Tibial artery (tissue), 4 donors: ENCODE measurements at places on chromosomes 7 and 10.
A peak's percentile ranks its signal among the peaks of the same experiment; 100 is the strongest.

DNA sequence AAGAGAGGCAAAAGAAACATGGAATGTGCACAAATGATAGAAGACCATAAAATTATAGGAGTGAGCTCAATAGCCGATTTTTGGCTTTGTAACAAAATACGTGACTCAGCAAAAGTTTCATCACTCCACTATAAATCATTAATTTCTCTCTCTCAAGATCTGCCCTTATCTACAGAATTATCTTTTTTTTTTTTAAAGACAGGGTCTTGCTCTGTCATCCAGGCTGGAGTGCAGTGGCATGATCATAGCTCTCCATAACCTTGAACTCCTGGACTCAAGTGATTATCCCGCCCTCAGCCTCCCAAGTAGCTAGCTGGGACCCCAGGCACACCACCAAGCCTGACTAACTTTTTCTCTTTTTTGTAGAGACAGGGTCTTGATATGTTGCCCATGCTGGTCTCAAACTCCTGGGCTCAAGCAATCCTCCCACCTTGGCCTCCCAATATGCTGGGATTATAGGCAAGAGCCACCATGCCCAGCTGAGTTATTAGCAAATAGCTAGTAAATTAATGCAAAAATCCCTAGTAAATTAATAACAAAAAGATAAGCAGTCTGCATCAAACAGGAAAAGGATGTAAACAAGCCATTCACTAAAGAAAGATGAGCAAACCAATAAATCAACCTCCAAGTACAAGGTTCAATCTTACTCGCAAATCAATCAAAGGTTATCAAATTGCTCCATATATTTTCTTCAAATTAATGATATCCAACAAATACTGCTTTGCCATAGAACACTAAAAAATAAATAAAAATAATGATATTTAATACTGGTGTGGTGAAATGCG, 450.7 kb downstream of the PARD3 start:
- DNase-seq = no peak

DNA sequence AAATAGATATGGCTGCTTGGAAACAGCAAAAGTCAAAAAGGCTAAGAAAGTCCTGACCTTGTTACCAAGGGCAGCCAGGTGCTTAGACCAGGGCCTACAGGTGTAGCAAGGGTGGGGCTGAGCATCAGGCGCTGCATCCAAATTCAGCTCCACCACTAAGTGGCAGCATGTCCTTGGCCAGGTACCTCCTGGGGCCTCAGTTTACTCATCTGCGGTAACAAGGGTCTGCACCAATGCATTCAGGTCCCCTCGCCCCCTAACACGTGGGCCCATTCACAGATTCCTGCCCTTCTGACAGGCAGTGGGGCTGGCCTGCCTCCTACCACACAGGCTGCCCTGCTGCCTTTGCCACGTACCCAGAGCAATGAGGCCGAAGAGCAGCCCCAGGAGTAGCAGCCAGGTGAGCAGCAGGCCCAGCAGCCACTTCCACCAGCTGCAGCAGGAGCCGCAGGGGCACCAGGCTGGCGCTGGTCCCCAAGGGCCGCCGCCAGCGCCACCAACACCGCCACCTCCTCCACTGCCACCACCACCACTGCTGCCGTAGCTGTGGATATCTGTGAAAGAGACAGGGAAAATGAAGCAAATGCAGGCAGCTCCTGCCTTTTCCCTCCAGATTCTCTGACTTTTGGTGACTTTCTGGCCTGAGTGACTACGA, 28.9 kb downstream of the COL17A1 start:
- no peak for DNase-seq

DNA sequence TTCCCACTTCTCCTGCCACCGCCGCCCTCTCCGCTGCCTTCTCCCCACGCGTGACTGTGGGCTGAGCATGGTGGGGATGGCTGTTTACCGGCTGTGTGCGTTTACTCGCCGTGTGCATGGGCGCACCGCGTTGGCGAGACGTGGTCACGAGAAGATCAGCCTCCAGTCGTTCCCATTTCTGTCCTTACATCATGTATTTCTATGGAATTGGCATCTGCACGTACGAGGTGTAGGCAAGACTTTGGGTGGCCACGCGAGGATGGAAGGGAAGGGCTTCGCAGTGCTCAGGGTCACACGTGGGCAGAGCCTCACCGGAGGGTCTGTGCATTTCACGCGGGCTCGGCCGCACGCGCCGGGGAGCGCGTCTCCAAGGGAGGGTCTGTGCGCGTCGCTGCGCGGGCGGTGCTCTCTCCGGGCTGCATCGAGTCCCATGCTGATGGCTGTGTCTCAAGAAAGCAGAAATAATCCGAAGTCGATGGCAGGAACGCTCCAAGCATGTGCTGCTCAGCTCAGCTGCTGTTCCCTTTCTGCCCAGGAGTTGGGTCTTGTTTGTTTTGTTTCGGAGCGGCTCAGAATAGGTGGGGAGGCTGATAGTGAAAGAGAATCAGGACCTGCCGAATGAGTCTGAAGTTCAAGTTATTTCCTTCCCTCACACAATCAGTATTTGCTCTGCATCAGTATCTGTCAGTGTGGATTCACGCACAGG, 973 bp downstream of the CAMK1D start:
- peak; percentile 53 for DNase-seq

DNA sequence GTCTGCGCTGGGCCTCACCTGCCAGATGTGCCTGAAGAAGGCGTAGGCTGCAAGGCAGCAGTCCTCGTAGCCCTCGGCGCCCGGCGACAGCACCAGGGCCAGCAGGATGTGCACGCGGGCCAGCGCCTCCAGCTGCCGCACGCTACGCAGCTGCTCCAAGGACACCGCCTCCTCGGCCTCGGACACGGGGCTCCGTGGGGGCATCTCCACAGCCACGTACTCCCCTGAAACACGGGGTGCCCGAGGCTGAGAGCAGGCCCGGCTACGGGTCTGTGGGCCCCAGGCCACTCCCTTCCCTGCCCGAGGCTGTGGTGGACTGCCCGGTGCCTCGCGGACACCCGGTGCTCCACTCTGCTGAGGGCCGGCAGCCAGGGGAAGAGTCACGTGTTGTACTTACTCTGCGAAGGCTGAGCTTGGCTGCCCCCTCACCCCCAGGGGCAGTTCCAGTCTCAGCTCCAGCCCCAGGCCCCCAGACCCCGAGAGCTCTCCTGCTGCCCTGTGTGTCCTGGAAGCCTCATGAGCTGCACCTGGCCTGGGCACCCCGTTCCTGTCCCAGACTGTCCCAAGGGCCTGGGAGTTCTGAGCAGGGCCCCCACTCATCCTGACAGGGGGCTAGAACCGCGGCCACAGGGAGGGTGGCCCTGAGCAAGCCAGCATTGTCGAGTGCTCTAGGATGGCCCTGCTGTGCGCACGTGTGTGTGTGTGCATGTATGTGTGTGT, 62.8 kb downstream of the CFAP46 start:
- no peak for DNase-seq

DNA sequence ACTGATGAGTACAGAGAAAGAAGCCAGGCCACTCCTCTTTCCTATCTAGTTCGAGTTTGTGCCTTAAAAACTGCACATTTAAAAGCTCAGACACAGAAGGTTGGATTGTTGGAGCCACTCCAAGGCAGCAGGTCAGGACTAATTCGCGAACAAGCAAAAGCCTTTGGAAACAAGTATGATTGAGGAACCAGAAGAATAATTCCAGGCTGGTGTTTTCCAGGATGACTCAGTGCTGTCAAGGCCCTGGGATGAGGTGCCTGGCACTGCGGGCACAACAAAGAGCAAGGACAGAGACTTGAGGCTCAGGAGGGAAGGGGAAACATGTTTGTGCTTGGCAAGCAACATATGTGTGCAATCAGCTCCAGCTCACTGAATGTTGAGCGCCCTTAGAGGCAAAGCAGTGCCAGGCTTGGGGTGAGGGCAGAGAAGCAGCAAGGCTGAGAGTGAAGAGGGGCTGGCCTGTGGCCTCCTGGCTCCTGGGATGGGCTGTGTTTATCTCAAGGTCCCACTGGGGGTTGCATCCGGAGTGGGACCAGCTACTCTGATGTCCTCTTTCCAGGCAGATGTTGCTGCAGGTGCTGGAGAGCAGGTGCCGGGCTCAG, 44.1 kb downstream of the VSTM4 start:
- no peak for DNase-seq

GRCh38 chr10:44132361-44133289, 252.3 kb downstream of the CXCL12 start:
- DNase-seq = peak; percentile 85

- DNase-seq = no peak
Measured at GRCh38 chr7:82624965-82625364, 181.4 kb upstream of the CACNA2D1 start.

DNA sequence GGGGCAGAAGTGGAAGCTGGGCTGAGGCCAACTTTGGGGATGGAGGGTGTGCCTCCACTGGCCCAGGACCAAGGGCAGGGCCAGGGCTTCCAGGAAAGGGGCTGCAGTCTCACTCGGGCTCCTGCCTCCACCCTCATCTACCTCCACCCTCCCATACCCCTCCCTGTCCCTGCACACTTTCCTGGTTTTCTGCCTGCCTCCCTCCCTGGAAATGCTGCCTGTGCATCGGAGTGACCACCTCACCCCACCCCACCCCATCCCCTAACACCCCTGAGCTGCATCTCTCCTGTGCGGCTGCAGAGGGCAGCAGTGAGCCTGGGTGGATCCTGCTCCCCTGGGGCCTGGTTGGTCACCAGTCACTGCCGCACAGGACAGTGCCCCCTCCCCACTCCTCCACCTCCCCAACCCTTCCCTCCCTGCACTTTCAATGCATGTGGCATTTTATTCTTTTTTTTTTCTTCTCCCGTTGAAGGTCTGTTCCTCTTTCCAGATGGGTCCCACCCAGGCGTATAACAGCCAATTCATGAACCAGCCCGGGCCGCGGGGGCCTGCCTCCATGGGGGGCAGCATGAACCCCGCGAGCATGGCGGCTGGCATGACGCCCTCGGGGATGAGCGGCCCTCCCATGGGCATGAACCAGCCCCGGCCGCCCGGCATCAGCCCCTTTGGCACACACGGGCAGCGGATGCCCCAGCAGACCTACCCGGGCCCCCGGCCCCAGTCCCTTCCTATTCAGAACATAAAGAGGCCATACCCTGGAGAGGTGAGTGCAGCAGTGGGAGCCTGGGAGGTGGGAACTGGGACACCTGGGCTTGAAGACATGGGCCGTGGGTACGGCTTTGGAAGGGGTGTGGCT, 54.1 kb upstream of the PPIF start:
- DNase-seq = no peak

- DNase-seq = no peak
Measured at GRCh38 chr7:27202862-27203134, 2.9 kb upstream of the HOXA13 start.

DNA sequence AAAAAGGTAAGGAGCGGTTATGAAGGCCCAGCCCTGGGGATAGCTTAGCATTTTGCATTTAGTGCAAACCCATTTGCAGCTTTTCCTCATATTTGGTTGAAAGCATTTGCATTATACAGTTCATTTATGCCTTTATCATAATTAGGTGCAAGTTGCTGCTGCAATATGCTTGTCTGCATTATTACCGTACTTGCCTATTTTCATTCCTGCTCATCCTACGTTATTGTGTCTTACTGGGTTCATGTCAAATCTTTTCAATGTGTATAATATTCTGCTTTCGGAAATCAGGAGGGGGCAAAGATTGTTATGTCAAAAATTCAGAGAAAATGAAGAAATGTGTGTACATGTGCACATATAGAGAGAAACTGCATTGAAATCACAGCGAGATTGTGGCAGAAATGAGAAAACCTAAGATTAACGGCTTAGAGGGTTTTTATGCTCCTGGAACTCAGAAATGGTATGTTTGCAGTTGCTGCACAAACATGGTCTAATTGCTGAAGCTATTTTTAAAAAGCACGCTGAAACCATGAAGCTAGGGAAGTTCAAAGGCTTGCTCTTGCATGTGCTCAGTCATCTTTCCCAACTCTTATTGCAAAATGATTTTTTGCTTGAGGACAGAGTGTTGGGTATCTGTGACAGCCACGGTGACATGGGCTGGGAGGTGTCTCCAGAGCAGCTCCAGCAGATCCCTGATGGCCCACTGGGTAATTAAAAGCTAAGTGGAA, 613.2 kb downstream of the SDK1 start:
- DNase-seq = no peak

DNA sequence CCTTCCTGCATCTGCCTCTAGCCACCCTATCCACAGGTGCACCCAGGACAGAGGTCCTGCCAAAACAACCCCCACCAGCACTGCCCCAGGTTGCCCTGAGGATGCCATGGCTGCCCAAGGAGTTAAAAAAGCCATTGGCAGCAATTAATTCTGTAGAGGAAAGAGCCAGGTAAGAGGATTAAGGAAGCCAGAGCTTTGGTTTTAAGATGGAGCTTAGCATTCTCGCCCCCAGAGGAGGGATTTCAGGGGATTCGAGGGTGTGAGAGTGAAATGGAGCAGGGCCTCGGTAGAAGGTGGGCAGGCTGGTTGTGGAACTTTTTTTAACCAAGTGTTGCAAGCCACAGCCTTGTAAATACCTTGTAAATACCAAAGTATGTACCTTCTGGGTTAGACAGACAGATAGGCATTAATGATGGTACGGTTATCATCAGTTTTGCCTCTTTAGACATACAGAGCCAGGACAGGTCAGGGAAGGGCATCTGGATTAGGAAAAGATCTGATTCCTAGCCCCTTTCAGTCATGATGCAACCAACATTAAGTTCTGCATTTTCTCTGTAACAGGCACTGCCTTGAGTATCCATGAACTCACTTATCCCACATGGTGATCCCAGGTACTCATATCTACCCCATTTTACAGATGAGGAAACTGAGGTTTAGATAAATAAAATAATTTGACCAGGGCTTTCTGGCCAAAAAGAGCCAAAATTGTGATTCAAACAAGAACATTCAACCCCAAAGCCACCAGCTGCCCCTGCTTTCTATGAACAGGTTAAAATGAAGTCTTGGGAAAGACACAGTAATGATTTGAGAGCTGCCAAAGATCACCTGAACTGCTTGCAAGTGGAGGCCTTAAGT, 120.7 kb upstream of the PPIF start:
- no peak for DNase-seq

GRCh38 chr10:123287594-123288247, 133.5 kb downstream of the BUB3 start:
- DNase-seq = no peak

GRCh38 chr10:58239561-58240169, 28.0 kb downstream of the IPMK start:
- DNase-seq = no peak

- no peak for DNase-seq
Measured at GRCh38 chr10:14712991-14713424, 61.7 kb downstream of the FAM107B start.

GRCh38 chr10:119364645-119365600, 157.6 kb downstream of the GRK5 start:
- DNase-seq = no peak

DNA sequence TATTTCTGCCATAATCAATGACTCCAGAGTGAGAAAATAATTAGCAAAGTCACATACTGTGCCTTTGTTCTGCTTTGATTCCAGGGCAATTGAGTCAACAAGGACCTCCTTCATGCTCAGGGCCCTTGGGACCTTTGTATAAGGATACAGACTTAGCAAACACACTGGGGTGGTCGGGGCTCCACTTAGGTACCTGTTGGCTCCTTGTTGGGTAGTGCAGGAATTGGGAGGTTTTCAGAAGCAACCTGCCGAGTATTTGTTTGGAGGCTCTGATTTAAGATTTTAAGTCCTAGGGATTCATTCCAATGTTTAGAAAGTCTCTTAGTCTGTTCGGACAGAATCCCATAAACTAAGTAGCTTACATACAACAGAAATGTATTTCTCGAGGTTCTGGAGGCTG, 3.0 kb downstream of the ADCK2 start:
- peak; percentile 6 for DNase-seq

- DNase-seq = no peak
Measured at GRCh38 chr10:119652361-119652730, 1.2 kb downstream of the BAG3 start.

- DNase-seq = no peak
Measured at GRCh38 chr7:30642789-30643188, 39.5 kb downstream of the CRHR2 start.
